ENCODE measurements at places on chromosomes 5 and 9.

GRCh38 chr9:22446950-22447617 lies 460 bp downstream of the DMRTA1 start:
- no peak for DNase-seq

GRCh38 chr9:129640086-129640870 lies 1.7 kb downstream of the ASB6 start:
- DNase-seq = no peak

GRCh38 chr5:94313696-94314095 lies 304.7 kb downstream of the KIAA0825 start:
- no peak for DNase-seq

- DNase-seq = no peak
Observed at GRCh38 chr5:140791089-140791488, 3.6 kb upstream of the PCDHA2 start.

DNA sequence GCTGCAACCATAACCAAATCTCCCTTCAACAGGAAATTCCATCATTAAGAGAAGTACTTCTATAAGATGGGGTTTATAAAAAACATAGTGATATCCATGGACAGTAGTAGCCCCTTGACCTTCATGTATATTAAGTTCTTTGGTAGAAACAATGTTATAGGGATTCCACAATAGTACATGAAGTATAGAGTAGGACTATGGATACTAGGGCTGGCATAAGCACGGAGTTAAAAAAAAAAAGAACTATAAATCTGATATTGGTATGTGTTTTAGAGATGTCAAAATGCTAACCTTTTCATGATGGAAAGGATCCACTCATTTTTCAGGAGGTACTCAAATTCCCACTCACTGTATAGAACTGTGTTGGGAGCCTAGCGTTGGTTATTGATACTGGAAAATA lies 337.6 kb downstream of the FGF10 start:
- no peak for DNase-seq

- no peak for DNase-seq
Observed at GRCh38 chr5:43606351-43606750, 3.4 kb downstream of the NNT start.

DNA sequence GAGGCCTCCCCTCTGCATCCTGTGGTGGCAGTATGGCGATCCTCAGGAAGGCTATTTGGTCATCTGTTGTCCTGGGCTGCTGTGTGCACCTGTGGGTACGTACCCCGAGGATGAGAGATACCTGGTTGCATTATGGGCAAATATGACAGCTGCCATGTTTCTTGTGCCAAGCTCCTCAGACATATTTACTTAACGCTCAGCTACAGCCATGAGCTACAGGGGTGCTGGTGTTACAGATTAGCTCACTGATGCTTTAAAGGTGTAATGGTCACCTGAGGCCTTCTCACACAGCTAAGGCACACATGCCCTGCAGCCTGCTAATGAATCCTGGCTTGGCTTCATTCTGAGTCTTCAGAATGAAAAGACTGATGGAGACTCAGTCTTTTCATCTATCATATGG lies 12.0 kb downstream of the NDST1 start:
- no peak for DNase-seq

- DNase-seq = no peak
Observed at GRCh38 chr5:21184581-21184980, 1196.6 kb upstream of the CDH18 start.

DNA sequence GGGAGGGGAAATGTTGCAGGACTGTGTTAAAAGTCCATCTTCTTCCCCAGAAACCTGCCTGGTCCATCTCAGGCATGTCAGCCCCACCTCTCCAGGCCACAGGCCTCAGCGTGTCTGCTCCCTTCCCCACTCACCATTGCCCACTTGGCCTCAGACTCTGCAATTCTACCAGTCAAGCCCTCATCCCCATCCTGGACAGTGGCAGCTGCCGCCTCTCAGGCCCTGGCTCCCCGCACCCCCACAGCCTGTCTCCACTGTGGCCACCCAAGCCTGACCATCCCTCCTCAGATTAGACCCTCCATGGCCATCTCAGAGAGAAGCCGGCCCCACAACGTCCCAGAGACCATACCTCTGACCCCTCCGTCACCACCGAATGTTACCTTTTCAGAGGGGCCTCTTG lies 89.9 kb downstream of the BARX1 start:
- DNase-seq = no peak

DNA sequence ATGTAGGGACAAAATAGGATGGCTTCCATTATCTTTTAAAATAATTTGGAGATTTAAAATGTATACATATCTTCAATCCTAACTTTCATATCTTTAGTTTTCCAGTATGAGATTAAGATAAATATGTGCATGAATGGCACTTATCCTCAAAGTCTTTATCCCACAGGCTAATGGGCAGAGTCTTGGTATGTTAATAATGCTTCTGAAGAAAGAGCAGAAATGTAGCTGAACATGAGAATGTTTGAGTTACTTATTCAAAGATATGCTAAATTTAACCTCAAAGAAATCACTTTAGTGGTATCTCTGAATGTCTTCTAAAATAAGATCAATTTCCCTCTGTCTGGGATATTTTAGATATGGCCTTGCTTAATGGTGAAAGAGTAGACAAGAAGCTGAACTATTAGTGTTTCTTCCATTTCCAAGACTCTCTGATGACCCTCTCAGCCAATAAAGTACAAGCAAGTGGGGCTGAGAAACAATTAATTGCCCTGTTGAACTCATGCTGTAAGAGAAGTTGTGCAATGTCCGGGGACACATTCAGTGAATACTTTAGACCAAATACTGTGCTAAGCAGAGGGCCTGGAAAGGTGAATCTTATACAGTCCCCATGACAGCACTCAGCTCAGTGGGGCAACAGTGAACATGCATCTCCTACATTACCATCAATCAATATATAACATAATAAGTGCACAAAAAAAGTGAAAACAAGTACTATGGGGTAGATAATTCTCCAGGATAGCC lies 50.0 kb upstream of the ADAMTSL1 start:
- no peak for DNase-seq

DNA sequence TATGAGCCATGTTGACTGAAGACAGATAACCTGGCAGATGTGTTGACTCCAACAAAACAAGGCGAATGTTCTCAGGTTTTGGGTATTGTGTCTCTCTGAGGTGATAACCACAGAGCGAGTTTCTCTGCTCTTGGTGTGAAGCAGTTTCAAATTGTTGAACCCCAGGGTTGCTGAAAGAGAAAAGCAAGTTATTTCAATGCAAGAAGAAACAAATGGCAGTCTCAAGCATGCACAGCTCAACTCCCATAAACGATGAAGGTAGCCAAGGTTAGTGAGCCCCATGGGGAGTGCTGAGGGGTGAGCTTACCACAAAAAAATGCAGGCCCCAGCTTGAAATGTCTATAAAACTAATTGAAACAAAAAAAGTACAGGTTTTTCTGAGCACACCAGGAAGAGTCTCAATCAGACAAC lies 220.8 kb upstream of the DAPK1 start:
- no peak for DNase-seq

DNA sequence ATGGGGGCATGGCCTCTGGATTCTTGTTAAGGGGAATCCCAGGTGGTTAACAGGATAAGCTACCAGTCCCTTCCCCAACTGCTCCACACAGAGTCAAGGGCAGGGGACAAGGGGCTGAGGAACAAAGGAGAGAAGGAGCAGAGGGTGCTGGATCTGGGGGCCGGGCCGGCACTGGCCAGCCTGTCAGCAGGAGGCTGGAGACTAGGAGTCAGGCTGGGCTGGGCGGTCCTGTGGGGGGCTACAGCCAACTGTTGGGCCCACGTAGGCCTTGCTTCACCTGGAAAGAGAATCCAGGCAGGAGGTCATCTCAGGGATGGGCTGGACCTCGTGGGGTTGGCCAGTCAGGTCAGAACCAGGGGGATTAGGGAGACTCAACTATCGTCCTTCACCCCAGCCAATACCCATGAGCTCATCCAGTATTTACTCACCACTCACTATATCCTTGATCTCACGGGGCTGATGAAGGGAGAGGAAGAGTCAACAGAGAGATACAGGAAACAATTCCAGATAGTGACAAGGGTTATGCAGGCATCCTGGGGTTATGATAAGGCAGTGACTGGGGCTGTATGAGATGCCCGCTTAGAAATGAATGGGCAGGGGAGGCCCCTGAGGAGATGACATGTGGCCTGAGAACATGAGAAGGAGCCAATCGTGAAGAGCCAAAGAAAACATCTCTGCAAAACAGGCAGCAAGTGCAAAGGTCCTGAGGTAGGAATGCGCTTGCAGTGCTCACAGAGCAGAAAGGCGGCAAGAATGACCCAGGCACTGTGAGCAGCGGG lies 47.9 kb upstream of the SLC25A51 start:
- DNase-seq = no peak

- no peak for DNase-seq
Observed at GRCh38 chr5:32319392-32319791, 6.7 kb upstream of the MTMR12 start.

- no peak for DNase-seq
Observed at GRCh38 chr5:121100931-121101330, 636.8 kb downstream of the PRR16 start.

All from T47D (cell line).